ENCODE measurements at places on chromosomes 4 and X.

DNA sequence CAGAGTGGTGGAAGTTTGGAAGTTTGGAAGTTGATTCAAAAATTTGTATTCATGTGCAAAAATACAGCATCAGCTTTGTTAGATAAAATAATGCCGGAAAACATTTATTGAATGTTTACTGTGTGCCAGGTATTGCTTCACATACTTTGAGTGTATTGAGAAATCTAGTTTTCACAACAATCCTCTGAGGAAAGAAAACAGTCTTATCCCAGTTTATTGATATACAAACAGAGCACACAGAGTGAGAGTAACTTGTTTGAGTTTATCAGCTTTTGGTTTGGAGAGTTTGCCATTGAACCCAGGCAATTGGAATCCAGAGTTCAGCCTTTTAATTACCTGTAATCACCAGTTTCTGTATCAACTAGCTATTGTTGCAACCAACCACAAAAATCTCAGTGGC, 127.2 kb upstream of the RPS6KA3 start:
- no peak for DNase-seq

DNA sequence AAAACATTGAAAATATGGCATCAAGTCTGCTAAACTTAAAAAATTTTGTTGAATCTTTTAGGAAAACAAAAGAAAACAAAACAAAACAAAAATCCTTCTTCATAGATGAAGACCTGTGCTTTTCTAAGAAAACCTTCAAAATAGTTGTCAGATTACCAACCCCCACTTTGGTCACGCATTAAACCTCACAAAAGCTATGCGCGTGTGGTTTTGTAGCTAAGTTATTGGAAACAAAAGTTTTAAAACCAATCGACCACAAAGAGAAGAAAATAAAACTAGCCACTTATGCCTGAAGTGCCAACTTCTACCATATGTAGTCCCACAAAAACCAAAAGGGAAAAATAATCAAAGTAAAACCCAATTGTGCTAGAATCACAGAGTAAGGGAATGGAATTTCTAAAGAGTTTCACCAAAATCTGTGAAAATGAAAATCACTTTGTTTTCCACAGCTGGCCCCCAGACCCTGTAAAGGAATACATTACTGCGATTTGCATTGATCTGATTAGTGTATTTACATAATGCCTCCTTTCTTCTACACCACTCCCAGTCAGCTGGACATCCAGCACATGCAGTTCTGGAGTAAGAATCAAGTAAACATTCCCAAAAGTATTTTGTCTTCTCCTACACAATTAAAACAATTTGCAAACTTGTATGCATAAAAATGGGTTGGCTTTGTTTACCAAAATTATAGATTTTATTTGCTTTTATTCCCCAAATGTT, 330.1 kb upstream of the DKK2 start:
- no peak for DNase-seq

DNA sequence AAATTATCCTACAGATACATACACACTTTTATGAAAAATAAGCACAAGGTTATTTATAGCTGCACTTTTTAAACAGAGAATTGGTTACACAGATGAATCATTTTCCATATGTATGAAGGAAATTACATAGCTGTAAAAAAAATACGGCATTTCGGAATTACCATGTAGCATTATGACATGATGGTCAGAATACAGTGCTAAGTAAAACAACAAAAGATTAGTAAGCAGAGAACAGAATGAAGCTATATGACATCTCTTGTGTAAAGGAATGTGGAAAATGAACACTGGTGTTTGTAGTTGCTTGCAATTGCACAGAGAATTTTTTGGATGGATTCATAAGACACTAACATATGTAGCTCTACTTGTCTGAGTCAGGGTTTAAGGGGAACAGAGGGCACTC, 1222.0 kb upstream of the PRKX start:
- no peak for DNase-seq

- DNase-seq: no peak
Measured at GRCh38 chr4:40675166-40675565, 45.5 kb upstream of the RBM47 start.

- no peak for DNase-seq
Measured at GRCh38 chrX:119398587-119398973, 556 bp upstream of the SLC25A43 start.

DNA sequence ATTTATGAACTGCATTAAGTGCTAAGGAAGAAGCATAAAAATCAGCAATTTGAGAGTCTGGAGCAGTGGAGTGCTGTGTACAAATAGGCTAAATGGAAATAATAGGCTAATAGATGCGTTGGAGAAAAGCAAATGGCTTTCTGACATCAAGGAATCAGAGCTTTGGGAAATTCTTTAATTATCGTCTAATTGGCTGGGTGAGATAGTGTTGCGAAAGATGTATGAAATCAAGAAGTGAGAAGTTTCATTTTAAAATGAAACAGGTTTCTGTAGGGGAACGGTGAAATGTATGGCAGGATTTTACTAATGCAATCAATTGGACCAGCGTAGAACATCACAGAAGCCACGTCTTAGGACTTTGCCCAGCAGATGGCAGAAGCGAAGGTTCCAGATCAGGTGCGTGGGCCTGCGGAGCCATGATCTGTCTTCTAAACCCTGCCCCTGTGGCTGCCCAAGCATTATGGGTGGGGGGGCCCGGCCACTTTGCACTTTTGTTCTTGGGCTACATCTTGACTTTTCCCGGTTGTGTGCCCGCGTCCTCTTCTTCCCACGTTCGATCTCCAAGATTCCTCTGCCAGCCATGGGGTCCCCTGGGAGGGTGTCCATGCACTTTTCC, 118.5 kb upstream of the SHISA3 start:
- no peak for DNase-seq

- no peak for DNase-seq
Measured at GRCh38 chr4:127917151-127917550, 36.5 kb downstream of the PLK4 start.

- no peak for DNase-seq
Measured at GRCh38 chrX:30712214-30712613, 59.0 kb downstream of the GK start.

DNA sequence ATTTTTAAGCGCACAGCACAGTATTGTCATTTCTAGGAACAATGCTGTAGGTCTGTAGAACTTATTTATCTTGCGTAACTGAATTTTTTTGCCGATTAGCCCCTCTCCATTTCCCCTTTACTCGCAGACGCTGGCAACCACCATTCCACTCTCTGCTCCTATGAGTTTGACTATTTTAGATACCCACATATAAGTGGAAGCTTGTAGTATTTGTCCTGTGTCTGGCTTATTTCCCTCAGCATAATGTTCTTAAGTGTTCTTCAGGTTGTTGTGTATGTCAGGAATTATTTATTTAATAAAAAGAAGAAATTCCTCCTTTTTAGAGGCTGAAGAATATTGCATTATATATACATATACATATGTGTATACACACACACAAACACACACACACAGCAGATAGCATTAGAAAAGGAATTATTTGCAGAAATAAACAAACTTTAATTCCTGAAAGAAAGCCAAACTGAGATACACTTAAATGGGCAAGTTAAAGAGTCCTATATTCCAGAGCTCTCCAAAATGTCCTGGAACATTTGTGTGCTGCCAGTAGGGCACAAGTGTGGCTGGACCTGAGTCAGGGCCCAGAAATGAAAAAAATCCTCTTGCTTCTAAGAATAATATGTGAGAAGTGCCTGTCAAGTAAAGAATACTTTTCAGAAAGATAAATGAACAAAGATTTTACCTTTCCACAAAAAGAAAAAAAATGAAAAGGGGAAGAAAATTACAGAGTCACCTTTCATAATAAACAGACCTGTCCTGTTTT, 4.5 kb upstream of the ZNF330 start:
- DNase-seq: no peak

GRCh38 chrX:107714206-107714891, 61.2 kb downstream of the TSC22D3 start:
- DNase-seq: no peak

DNA sequence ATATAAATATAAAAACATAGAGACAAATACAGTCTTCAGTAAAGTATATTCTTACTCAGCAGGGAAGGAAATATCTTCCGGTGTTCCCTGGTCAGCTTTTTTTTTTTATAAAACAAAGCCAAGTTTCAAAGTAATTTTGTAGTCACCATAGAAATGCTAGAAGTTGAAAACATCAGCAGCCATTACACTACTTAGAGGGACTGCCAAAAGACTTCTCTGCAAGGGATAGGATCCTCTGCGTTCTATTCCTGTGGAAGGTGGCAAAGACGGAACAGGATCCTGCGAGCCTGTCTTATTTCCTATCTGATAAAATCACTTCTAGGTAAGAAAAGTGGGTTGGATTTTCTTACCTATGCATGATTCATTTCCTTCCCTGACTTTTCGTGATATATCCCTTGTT, 19.4 kb downstream of the CLDN22 start:
- DNase-seq: no peak

DNA sequence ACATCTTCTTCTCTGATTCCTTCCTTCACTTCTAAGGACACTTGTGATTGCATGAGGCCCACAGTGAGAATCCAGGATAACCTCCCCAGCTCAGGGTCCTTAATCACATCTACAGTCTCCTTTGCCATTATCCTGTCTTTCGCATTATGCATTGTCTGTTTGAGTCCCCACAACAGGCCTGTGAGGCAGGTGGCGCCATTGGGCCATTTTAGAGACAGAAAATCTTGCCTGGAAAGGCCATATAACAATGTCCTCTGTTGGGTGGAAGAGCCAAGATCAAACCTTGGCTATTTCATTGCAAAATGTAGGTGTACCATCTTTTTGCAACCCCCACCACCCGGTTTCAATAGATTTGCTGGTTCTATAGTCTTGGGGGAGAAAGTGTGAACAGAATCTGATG, 11.8 kb upstream of the DCUN1D4 start:
- peak; percentile 39 for DNase-seq

GRCh38 chrX:15566244-15566643, 34.5 kb downstream of the ACE2 start:
- no peak for DNase-seq
